Stimulated activated CD8-positive, alpha-beta memory T cell treated with anti-CD3 and anti-CD28 coated beads, Interleukin-7, amount 100 ng/mL, for 4 hours (primary cell): ENCODE measurements at places on chromosomes 2 and 18.

DNA sequence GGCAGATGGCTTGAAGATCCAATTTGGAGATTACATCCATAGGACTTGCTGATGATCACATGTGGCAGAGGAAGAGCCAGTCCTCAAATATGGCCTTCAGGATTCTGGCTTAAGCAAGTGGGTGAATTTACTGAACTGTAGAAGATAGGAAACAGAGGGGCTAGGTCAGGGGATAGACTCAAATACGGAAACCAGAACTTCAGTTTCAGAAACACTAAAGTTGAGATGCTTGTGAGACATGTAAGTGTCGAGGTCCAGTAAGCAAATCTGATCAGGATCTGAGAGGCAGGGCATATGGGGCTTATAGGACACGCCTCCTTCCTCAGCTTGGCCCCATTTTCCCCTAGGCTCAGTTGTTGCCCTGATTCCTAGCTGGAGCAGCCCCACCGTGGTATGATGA, 107.7 kb downstream of the LBH start:
- DNase-seq, result no peak

DNA sequence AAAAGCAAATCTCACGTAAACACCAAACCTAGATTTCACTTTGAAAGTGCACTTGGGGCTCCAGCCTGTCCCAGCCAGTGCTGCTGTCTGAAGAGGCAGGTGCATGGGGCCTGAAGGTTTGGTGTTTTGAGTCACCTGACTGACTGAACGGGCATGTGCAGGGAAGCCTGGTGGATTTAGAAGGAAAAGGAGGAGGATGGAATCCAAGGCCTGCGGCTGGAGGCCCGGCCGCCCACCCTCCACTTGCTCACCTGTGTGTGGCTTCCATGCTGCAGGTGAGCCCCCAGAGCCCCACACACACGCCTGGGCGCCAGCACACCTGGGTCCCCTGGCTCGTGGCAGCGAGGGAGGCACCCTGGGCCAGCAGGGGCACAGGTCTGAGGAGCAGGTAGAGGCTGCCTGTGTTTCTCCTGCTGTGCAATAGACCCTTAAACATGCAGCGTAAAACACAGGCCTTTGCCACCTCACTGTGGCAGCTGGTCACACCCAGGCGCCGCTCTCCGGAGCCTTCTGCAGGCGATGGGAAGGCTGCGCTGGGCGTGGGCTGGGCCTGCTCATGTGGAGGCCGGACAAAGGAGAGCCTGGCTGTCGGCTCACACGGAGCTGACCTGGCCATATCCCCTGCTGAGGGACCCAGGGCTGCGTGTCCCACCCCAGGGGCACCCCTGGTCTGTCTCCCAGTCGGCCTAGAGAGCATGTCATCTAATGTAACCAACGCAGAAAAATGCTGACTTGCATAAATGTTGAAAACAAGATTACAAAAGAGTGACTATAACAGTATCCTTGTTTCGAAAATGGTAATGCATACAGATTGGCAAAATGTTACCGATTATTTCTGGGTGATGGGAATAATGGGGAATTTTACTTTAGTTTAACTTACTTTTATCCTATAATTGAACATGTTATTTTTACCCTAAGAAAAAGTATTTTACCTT, 71.3 kb downstream of the TMEM18 start:
- no peak for DNase-seq

DNA sequence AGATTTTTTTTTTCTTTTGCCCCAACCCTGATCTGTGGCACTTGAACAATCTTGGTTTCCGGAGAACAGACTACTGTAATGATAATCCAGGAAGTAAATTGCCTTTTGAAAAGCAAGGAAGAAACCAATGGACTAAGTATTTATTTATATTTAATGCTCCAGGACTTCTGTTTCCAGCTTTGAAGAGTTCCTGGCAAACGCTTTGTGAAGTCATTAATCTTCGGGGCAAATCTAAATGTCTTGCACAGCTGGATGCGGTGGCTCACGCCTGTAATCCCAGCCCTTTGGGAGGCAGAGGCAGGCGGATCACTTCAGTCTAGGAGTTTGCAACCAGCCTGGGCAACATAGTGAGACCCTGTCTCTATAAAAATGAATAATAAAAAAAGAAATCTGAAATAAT, 135.1 kb upstream of the GATA6 start:
- DNase-seq, result no peak

DNA sequence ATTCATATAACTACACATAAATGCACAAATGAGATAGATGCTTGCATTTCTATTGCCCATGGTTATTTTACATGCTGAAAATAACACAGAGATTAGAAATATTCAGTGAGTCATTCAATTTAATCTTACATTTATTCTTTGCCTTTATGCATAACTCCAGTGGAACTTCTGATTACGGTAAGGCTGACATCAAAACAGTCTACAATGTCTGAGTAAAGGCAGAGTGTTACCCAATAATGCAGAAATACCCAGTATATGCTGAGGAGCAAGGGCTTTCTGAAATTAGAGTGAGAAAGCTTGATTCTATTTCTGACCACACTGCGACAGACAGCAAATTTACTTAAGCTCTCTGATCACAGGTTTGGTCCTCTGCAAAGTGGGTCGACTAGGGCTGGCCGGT, 9.2 kb downstream of the NMI start:
- no peak for DNase-seq

DNA sequence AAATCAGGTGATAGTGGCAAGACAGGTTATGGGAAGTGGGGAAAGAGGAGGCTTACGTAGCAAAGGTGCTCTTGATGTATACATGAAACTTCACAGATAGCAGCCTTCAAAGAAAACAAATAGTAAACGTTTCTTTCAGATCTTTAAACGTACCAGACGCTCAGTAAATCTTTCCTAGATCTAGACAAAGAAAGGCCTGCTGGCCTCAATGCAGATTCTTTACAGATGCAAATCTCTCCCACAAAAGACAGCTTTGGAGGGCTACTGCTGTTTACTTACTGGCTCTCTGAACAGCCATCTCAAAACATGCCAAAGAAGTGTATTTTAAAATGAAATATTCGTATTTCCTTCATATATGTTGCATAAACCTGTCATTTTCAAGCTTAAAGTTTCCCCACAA, 1279.9 kb upstream of the NRXN1 start:
- DNase-seq, result no peak

DNA sequence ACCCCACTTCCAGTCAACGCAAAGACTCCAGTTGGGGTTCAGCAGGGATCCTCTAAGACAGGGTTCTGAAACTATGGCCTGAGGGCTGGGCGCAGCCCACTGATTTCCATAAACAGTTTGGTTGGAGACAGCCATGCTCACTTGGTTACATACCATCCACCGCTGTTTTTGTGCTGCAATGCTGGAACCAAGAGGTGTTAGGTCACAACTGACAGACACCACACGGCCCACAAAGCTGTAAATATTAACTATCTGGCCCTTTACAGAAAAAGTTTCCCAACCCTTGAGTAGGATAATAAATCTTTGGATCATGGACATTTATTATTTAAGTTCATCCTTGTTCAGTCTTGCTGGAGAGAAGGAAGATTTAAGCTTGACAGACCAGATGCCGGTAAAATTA, 8.4 kb upstream of the CD226 start:
- no peak for DNase-seq

- DNase-seq, result no peak
These were observed 70.1 kb upstream of the STPG4 start for GRCh38 chr2:47225061-47225783.

- DNase-seq, result no peak
These were observed 5.5 kb downstream of the ZNF396 start for GRCh38 chr18:35371412-35372195.
